ENCODE measurements at places on chromosomes 4 and X.

DNA sequence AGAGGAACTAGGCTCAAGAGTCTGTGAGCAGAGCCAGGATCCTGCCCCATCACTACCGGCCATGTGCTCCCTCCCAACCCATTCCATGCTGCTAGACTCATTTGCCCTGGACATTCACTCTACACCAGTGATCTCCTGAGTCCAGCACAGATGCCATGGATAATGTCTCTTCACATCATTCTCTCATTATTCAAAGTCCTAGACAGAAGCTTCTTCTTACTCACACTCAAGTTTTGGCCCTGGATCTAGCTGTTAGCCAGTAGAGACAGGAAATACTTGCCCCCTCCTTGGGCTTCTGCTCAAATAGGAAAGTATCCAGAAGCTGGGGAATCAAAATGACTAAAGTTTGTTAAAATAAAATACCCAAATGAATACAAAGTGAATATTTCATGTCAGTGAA, 266.8 kb upstream of the LDB2 start:
- no peak for DNase-seq

GRCh38 chrX:10032147-10032546, 65.0 kb downstream of the CLDN34 start:
- DNase-seq = no peak

DNA sequence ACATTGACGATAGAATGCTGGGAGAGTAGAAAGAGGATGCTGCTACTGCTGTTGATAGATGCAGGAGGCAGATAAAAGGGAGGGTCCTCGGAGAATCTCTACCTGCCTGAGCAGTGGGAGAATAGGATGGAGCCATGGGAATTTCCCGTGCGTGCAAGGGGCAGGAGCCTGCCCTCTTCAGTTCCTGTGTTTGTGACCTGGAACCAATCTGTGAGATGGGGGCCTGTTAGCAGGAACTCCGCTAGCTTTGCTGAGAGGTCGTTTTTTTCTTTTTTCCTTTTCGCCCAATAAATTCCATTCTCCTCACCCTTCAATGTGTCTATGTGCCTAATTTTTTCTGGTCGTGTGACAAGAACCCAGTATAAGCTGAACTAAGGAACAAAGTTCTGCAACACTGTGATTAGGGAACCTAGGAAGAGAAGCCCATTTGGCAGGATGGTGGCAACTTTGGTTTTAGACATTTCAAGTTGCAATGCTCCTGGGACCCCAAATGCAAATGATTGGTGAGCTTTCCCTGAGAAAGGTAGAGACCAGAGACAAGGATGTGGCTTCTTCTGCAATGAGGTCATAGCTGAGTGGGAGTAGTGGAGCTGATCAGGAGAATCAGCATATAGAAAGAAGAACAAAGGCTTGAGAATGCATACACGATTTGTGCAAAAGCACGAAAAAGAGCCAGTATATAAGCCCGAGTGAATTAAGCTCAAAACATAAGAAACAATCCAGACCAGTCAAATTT, 23.9 kb downstream of the SLC39A8 start:
- no peak for DNase-seq

GRCh38 chrX:11558972-11559371, 106.7 kb downstream of the ARHGAP6 start:
- DNase-seq = no peak

- DNase-seq = peak; percentile 49
Observed at GRCh38 chrX:3184176-3184930, 143.1 kb downstream of the ARSF start.

- DNase-seq = no peak
Observed at GRCh38 chrX:24846550-24847150, 152.9 kb downstream of the POLA1 start.

GRCh38 chrX:132034648-132035047, 11.5 kb downstream of the STK26 start:
- DNase-seq = no peak

- DNase-seq = no peak
Observed at GRCh38 chrX:106780664-106781377, 21.7 kb upstream of the TBC1D8B start.

- no peak for DNase-seq
Observed at GRCh38 chrX:148774276-148774675, 273.9 kb downstream of the AFF2 start.

DNA sequence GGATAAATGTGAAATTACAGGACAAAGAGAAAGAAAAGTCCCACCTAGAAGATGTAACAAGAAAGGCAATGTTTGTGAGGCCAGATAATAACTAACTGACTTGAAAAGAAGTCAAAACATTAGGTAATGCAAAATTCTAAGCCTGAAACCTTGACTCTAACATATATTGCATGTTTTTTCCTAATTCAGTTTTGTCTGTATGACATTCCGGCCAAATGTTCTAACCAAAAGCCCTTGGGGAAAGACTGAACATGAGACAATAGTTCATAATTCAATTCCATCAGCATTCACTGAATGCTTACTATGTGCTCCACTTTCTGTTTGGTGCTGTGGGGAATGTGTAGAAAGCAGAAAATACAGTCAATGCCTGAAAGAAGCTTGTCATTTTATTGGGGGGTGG, 84.8 kb upstream of the PLAC1 start:
- DNase-seq = peak; percentile 56

- DNase-seq = no peak
Observed at GRCh38 chr4:29319663-29320340, 1400.4 kb upstream of the PCDH7 start.

- DNase-seq = no peak
Observed at GRCh38 chr4:46491455-46491854, 101.5 kb upstream of the GABRA2 start.

DNA sequence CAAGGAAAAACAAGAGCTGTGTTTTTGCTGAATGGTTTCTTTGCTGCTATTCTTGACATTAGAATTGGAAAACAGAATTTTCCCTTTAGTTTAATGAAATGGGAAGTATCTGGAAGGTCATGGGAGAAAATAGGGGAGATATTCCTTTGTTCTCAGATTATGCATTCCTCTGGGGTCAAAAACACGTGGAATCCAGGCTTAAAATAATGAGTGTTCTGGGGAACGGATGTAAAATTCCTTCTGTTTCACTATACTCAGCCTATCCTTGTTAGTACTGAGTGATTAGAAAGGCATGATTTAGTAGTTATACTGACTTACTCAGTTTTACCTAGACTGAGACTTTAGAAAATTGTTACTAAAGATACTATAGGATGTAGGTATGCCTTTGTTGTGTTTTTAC, 107.3 kb downstream of the ARHGAP10 start:
- no peak for DNase-seq

- DNase-seq = no peak
Observed at GRCh38 chr4:89725268-89725667, 111.7 kb downstream of the SNCA start.

DNA sequence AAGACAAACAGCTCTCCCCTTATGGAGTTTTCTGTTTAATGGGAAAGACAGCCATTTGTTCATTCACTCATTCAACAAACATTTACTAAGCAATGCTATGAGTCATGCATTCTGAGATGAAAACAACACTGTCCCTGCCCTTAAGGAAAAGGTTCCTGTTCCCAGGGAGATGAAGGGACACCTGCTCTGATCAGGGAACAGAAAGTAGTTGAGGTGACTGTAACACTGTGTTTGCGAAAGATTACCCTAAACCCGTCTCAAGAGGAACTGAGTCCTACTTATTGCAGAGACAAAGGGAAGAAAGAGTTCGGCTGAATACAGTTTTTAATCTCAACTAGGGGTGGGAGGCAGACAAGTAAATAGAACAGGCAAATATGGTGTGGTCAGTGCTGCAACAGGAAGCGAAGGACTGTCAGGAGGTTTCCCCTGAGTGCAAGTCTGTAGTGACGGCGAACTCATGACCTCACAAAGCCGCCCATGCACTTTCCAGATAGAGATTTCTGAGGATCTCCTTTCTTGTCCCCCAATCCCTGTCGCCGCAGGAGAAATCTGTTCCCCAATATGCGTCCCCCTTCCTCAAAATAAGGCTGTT, 712 bp downstream of the STX18 start:
- DNase-seq = no peak

GRCh38 chrX:48505481-48505880, 3.3 kb upstream of the PORCN start:
- no peak for DNase-seq

GRCh38 chrX:119887721-119888425, 7.8 kb upstream of the AKAP14 start:
- no peak for DNase-seq

- DNase-seq = no peak
Observed at GRCh38 chr4:56745042-56745441, 63.9 kb upstream of the HOPX start.

DNA sequence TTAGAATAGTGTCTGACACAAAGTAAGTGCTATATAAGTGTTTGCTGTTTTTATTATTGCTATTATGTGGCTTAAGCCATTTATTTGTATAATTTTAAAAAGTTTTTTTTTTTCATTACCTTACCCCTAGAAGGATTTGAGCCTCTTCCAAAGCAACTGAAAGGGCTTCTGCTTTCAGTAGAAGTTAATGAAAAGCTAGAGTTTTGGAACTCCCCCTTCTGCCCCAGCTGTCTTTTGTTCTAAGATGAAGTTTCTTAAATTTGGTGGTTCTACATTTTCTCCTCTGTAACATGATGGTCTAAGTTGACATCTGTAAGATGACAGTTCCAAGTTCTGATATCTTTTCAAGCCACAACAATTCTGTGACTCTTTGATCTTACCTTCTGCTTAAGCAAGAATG, 30.3 kb downstream of the FHIP1A start:
- no peak for DNase-seq

DNA sequence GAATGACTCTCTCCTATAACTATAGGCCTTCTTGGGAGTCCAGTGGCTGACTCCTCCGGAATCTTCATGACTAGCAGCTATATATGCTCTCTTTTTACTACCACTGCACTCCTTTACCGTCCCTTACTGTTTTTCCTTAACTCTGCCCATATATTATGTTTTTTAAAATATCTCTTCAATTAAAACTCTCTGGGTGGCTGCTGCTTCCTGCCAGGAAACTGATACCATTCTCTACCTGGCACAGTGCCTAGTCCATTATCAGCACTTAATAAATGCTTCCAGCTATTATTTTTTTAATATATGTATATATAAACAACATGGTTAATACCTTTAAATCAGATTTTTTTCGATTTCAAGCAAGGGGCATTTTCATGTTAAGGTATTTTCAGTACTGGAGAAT, 136.6 kb upstream of the FAM47B start:
- no peak for DNase-seq

- DNase-seq = no peak
Observed at GRCh38 chrX:386239-386767, 404 bp downstream of the PPP2R3B start.

DNA sequence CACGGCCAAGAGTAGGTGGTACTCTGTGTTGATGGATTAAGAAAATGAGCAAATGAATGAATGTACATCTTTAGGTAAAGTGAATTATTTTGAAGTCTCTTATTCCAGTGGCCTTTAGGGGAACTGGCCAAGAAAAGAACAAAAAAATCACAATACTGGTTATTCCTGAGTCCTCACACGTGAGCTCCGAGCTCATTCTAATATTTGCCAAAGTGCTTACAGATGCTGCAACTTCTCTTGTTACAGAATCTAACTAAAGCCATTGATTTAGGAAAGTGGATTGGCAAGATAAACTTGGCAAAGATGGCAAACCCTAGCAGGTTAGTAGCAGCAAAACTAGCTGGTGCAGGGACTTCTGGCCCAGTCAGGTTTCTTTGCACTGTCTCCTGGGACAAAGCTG, 37.6 kb downstream of the IDS start:
- no peak for DNase-seq

DNA sequence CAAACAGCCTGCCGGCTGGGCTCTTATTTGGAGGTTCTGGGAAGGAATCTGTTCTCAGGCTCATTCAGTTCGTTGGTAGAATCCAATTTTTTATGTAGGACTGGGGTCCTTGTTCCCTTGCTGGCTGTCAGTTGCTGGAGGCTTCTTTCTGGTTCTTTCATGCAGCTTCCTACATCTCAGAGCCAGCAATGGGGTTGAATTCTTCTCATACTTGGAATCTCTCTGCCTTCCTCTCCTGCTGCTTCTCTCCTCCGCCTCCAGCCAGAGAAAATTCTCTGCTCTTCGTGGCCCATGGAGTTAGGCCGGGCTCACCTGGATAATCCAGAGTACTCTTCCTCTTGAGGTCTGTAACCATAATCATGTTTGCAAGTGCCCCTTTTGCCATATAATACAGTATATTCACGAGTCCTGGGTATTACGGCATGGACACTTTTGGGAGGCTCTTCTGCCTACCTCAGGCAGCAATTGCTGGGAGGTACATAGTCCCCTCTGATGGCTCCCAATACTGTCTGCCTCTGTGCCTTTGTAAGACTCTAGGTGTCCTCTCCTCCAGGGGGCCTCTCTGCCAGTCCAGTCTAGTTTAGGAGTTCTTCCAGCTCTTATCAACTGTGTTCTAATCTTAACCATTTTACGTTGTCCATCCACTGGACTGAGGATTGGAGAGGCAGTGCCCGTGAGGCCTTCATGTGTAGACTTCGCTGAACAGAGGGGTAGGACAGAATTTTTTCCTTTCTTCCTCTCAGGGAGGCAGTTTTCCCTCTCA, 2.2 kb downstream of the TRMT44 start:
- DNase-seq = no peak

DNA sequence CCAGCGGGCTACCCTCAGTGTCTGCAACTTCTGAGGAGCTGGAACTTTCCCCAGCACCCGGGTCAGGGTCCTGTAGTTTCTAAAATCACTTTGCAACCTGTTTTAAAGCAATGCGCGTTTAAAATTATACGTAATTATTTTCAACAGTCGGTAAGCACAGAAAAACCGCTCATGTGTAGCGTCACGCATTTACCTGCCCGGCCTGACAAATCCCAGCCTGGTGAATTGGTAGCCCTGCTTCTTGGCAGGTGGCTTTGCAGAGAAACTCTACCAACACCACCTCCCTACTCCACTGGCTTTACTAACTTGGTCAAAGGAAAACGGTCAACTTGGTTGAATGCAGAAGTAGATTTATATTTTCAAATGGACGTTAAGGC, 640 bp downstream of the BANK1 start:
- DNase-seq = no peak

DNA sequence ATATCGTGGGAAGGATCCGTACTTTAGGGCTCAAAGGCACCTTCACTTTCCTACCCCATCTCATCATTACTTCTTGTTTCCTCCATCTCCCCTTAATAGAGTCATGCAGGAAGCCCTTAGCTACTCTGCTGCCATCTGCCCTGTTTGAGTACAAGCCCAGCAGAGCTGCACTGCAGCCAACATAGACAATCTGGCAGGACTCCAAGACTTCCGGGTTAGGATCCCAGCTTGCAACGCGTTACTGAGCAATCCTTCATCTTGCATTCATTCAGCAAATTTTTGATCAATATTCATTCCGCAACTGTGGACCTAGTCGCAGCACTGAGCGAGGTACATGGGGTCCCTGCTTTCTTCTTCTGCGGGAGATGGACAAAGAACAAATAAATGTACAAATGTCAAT, 344.9 kb downstream of the BCOR start:
- DNase-seq = no peak

GRCh38 chrX:153706799-153707198, 17.4 kb downstream of the BCAP31 start:
- no peak for DNase-seq

DNA sequence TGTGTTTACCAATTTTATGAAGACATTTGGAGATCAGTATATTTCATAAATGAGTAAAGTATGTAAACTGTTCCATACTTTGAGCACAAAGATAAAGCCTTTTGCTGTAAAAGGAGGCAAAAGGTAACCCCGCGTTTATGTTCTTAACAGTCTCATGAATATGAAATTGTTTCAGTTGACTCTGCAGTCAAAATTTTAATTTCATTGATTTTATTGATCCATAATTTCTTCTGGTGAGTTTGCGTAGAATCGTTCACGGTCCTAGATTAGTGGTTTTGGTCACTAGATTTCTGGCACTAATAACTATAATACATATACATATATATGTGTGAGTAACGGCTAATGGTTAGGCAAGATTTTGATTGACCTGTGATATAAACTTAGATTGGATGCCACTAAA, 1.9 kb downstream of the FMR1 start:
- DNase-seq = no peak

GRCh38 chrX:72395237-72395636, 89.5 kb upstream of the CITED1 start:
- DNase-seq = no peak

All from skeletal muscle cell (primary cell).